Heart right ventricle (tissue), 16 donors: ENCODE measurements at places on chromosomes 3 and 15.

- no peak for DNase-seq
These were observed 20.2 kb downstream of the ATOSA start for GRCh38 chr15:52658955-52659354.

- DNase-seq: no peak
These were observed 132.8 kb downstream of the LRIG1 start for GRCh38 chr3:66367979-66368378.

GRCh38 chr3:41684797-41685735, 276.8 kb downstream of the ULK4 start:
- no peak for DNase-seq

DNA sequence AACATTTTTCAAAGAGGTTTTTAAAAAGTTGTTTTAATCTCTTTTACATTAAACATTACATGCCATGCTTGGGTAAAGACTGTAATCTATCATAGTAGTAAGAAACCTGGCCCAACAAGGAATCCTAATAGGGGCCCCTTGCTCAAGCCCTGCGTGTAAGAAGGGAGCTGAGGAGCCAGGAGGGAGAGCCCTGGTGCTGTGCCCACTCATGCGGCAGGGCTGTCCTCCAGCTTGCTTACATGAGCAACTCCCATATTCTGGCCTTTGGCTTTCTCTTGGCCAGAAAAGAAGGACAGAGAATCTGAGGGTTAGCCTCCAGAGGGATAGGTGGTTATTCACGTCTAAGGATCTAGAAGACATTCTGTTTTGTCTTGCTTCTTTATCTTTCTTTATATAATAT, 49.8 kb downstream of the KBTBD12 start:
- DNase-seq: no peak

DNA sequence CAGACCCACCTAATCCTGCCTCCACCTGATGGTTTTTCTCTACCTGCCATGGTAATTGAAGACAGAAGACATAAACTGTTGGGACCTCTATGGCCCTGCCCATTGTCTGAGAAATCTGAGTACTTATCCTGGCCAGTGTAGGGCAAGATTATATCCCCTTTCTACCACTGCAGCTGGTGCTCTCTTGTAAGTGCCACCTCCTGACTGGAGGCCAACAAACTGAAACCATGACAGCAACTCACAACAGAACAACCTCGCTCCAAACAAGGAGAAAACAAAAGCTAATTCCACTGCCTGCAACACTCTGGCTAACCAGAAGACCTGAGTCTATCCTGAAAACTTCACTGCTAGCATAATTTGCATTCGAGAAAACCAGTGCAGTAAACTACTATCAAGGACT, 82.9 kb downstream of the CLDN1 start:
- DNase-seq: no peak

DNA sequence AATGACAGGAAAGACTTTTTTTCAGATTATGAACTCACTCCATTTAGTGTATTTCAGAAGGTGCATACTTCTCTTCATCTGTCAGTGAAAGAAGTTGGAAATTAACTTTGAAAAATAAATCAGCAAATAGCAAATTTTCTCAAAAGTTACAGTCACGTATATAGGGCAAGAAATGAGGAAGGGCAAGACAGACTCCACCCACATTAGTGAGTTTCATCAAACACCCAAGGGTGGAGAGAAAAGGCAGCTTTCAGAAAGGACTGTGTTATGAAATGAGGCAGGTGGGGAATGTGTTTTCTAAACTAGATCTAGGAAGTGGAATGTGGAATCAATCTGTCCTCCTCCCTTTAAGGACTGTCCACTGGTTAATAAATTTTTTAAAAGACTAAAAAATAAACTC, 2.9 kb downstream of the SLC22A13 start:
- DNase-seq: no peak

DNA sequence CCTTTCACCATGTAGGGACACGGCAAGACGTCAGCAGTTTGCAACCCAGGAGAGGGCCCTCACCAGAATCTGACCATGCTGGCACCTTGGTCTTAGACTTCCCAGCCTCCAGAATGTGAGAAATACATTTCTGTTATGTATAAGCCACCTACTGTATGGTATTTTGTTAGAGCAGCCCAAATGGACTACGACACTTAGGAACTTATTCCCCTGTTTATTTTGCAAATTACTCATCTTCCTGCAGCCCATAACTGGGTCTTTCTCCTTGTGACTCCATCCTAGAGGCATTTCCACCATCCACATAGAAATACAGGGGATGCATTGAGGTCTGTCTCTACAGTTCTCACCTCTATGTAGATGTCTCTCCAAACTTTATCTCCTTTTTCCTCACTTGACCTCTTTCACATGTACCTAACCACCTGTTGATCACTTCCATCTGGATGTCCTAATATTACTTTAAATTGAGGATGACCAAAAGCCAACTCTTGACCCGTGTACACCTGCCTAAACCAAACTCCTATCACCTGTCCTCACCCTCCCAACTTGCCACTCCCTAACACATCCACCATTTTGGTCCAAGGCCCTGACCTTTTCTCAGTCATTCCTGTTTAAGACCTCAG, 406.0 kb upstream of the WNT5A start:
- DNase-seq: no peak

- DNase-seq: no peak
These were observed 19.4 kb downstream of the MRPS25 start for GRCh38 chr3:15045667-15046066.

- DNase-seq: no peak
These were observed 172 bp downstream of the ITPKA start for GRCh38 chr15:41493902-41494189.

DNA sequence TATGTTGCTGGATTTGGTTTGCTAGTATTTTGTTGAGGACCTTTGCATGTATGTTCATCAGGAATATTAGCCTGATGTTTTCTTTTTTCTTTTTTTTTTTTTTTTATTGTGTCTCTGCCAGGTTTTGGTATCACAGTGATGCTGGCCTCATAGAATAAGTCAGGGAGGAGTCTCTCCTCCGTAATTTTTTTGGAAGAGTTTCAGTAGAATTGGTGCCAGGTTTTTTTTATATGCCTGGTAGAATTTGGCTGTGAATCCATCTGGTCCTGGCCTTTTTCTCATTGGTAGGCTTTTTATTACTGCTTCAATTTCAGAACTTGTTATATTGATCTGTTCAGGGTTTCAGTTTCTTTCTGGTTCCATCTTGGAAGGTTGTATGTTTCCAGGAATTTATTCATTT, 165.8 kb downstream of the VPS8 start:
- no peak for DNase-seq

DNA sequence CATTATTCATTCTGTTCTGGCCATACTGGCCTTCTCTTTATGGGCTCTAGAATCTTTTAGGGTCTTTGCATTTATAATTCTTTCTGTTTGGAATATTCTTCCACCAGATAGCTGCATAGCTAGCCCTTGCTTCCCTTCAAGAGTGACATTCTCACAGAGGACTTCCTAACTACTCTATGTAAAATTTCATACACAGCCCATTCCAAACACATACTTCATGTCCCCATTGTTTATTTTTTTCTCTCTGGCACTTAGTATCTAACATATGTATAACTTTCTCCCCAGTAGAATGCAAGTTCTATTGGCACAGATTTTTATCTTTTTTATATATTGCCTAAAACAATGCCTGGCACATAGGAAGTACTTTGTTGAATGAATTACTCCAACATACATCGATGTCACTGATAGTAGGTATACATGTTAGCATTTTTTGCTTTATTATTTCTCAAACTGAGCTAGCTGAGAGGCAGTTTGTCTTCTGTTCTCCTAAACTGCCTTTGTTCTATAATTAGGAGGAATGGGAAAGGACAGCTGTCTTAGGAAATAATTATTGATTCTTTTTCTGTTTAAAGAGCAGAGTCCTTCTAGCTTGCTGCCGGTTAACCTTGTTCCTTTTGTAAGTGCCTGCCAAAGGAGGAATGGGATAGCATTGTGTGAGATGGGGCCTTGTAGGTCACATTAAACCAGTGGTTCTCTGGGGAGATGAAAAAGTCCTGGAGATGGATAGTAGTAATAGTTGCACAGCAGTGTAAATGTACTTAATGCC, 7.9 kb downstream of the FAM162A start:
- DNase-seq: no peak

DNA sequence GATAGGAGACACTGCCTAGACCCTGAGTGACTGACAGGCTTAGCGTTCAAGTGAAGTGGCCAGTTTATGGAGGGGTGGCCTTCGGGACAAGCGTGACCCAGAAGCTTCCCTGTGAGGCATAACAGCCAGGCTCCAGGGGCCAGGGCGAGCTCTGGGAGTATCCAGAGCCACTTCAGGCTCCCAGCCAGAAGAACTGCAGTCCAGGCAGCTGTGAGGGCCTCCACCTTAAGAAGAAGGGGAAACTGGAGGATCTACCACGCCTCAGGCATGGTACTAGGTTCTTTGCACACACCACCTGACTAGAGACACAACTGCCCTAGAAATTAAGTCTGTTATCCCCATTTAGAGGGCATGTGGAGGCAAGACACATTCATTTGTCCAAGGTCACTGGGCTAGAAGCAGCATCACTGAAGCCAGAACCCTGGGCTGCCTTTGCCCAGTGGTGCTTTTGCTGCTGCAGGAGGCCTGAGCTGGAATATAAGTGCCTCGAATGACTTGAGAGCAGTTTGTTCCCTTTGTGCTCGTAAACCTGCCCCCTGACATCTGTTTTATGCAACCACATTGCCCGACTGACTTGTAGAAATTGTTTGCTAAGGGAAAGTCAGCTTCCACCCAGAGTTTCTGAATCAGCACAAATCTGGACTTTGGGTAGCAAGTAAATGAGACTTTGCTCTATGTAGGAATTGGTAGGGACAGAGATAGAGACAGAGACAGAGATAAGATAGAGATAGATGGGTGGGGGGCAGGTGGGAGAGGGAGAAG, 23.3 kb downstream of the RASGRF1 start:
- no peak for DNase-seq

GRCh38 chr15:38531509-38531908, 33.1 kb downstream of the RASGRP1 start:
- DNase-seq: no peak

- DNase-seq: no peak
These were observed 130.9 kb downstream of the DLG1 start for GRCh38 chr3:197167549-197167948.

- DNase-seq: no peak
These were observed 468.9 kb upstream of the WNT5A start for GRCh38 chr3:55955891-55956477.

GRCh38 chr3:123105201-123106189, 38.7 kb downstream of the PDIA5 start:
- no peak for DNase-seq
